ENCODE measurements at places on chromosomes 6 and 20. TPM values are rescaled to one million over a fixed set of nuclear protein-coding genes. Genes with fewer than 3 reads are reported as not detected.

DNA sequence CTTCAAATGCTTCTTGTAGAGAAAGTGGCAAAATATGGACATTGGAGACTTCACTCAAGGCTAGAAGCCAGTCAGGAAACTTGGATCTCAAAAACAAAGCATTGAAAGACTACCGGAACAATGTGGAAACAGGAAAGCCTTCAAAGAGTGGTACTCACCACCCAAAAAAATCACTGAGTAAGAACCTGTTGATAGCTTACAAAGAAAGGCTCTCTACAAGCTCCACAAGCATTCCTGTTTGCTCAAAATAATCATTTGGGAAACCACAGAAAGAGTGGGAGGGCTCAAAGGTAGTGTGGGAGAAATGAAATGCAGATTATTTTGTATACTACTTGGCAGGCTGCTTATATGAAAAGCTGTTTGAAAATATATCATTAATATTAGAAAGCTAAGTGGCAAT, 9.5 kb upstream of the DST start:
- no peak for DNase-seq

DNA sequence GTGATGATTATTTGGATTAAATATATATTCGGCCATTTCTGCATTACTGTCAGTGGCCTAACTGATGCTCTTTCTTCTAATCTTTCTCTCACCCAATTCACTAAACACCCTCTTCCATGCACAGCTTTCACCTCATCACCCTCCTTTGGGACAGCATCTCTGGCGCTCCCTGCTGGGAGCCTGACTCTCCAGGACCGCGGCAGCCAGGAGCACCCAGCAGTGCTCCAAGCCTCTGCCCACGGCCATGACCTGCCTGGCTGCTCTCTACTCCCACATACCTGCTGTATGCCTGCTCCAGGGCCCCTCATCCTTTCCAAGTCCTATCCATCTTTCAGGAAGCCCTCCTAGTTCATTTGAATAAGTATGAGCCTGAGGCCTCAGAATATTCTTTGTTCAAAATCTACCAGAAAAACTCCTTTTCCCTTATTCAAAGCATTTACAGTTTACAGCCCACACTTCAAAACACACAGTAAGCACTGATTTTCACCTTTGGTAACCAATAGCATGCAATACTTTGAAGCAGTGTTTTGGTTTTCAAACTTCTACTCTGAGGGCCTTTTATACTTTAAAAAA, 15.2 kb downstream of the CTCFL start:
- no peak for DNase-seq

The CDK5RAP1 gene
- total RNA-seq = 56.3 TPM

DNA sequence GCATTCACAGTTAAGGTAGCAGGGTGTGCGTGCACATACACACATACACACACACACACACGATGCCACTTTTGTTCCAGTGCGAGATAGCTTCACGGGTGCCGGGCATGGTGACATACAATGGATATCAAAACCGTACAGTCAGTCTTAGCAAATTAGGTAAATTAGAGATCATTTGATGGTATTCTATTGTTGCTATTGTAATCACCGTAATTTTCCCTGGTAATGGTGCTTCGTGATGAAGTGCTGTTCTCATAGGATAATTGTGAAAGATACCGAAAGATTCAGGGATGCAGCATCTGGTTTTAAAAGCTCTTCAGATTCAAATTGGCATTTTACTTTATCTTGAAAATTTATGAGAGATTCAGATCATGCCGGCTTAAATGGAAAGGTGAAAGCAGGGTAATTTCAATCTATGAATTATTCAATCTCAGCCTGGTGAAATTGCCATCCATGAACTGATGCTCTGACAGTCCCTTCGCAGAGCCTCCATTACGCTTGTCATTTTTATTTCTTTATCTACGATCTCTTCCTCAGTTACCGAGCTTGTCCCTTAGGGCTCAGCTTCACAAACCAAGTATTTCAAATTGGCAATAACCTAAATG, 71.3 kb upstream of the SOX4 start:
- no peak for DNase-seq

- no peak for DNase-seq
Observed at GRCh38 chr6:162683135-162683534, 44.4 kb downstream of the PRKN start.

The CDKN1A gene
- total RNA-seq = 11.6 TPM
